Keratinocyte (primary cell): ENCODE measurements at places on chromosomes 11 and 22. TPM values are rescaled to one million over a fixed set of nuclear protein-coding genes. Genes with fewer than 3 reads are reported as not detected.

The KRTAP5-10 gene
- polyA plus RNA-seq, result not detected in 3 replicates

The LRRC51 gene
- polyA plus RNA-seq, result 4.2 to 6.7 TPM (median 5.2 TPM) in 3 replicates

The C11orf87 gene
- polyA plus RNA-seq, result 0.08 to 0.24 TPM (median 0.22 TPM) in 3 replicates

The IFT27 gene
- polyA plus RNA-seq, result 11.5 to 19.2 TPM (median 18.5 TPM) in 3 replicates

The SPDYC gene
- polyA plus RNA-seq, result not detected in 3 replicates

The NXPE4 gene
- not detected in 3 replicates for polyA plus RNA-seq

The ABCC8 gene
- polyA plus RNA-seq, result not detected in 3 replicates

The PSMC3 gene
- polyA plus RNA-seq, result 96.1 to 172 TPM (median 156 TPM) in 3 replicates

The THY1 gene
- 2.4 to 5.7 TPM (median 5.0 TPM) in 3 replicates for polyA plus RNA-seq

The DMC1 gene
- polyA plus RNA-seq, result 0.26 to 0.30 TPM in 2 of 3 replicates, not detected in the other

The MAPK11 gene
- 3.4 to 12.6 TPM (median 4.6 TPM) in 3 replicates for polyA plus RNA-seq

The MSANTD4 gene
- polyA plus RNA-seq, result 7.3 to 10.6 TPM (median 10.6 TPM) in 3 replicates

The OR51E2 gene
- 0.03 TPM in 2 of 3 replicates, not detected in the other for polyA plus RNA-seq

The VPREB1 gene
- polyA plus RNA-seq, result not detected in 3 replicates

The ANO1 gene
- polyA plus RNA-seq, result 9.1 to 158 TPM (median 45.2 TPM) in 3 replicates

The DUSP8 gene
- 0.58 to 1.7 TPM (median 1.3 TPM) in 3 replicates for polyA plus RNA-seq

The TRIM6 gene
- polyA plus RNA-seq, result 3.9 to 5.2 TPM (median 4.5 TPM) in 3 replicates

The CDKN1C gene
- polyA plus RNA-seq, result 0.06 to 0.49 TPM (median 0.37 TPM) in 3 replicates

The MN1 gene
- polyA plus RNA-seq, result 2.2 to 8.5 TPM (median 2.2 TPM) in 3 replicates

The OPCML gene
- polyA plus RNA-seq, result 0.04 to 0.09 TPM in 2 of 3 replicates, not detected in the other

The PTPRCAP gene
- 0.10 TPM in 1 of 3 replicates, not detected in the others for polyA plus RNA-seq

The SEC14L6 gene
- 0.10 TPM in 1 of 3 replicates, not detected in the others for polyA plus RNA-seq

The HBB gene
- polyA plus RNA-seq, result not detected in 3 replicates

The C11orf91 gene
- polyA plus RNA-seq, result 0.10 to 0.16 TPM (median 0.10 TPM) in 3 replicates
